ENCODE measurements at places on chromosomes 6 and 20.

DNA sequence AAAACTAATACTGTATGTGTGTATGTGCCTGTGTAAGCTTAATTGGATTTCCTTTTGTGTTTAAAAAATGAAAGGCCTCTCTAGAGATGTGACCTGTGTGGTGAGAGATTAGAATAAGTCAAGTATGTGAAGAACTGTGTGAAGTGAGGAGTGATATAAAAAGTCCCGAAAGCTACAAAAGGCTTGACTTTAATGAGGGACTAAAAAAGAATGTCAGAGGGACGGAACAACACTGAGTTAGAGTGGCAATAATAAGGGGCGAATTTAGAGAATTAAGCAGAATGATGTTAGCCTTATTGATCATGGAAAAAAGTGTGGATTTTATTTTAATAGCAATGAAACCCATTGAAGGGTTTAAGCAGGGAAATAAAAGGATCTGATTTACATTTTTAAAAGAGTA lies 1281.2 kb upstream of the ADGRB3 start:
- DNase-seq = no peak
- H3K27ac ChIP-seq = no peak overlapping the region
- H3K36me3 ChIP-seq = no peaks in the 10 kb centered on the region
- H3K4me3 ChIP-seq = no peak overlapping the region
- H3K27me3 ChIP-seq = no peaks in the 10 kb centered on the region

GRCh38 chr6:2839982-2840748 lies 1.5 kb downstream of the SERPINB1 start:
- no peak for DNase-seq
- no peak overlapping the region for H3K4me3 ChIP-seq
- H3K36me3 ChIP-seq = peaks cover 4% of the 10 kb centered on the region
- H3K27ac ChIP-seq = no peak overlapping the region
- H3K4me1 ChIP-seq = peaks cover 10% of the 10 kb centered on the region

GRCh38 chr6:11632231-11632630 lies 94.7 kb downstream of the TMEM170B start:
- no peak for DNase-seq
- no peak overlapping the region for H3K27ac ChIP-seq
- peaks cover 16% of the 10 kb centered on the region for H3K4me1 ChIP-seq

GRCh38 chr6:155693573-155694418 lies 238.2 kb upstream of the NOX3 start:
- no peak overlapping the region for H3K4me3 ChIP-seq
- no peak overlapping the region for H3K27ac ChIP-seq
- H3K4me1 ChIP-seq = peaks cover 4% of the 10 kb centered on the region
- H3K27me3 ChIP-seq = no peaks in the 10 kb centered on the region
- DNase-seq = no peak
- no peaks in the 10 kb centered on the region for H3K36me3 ChIP-seq

DNA sequence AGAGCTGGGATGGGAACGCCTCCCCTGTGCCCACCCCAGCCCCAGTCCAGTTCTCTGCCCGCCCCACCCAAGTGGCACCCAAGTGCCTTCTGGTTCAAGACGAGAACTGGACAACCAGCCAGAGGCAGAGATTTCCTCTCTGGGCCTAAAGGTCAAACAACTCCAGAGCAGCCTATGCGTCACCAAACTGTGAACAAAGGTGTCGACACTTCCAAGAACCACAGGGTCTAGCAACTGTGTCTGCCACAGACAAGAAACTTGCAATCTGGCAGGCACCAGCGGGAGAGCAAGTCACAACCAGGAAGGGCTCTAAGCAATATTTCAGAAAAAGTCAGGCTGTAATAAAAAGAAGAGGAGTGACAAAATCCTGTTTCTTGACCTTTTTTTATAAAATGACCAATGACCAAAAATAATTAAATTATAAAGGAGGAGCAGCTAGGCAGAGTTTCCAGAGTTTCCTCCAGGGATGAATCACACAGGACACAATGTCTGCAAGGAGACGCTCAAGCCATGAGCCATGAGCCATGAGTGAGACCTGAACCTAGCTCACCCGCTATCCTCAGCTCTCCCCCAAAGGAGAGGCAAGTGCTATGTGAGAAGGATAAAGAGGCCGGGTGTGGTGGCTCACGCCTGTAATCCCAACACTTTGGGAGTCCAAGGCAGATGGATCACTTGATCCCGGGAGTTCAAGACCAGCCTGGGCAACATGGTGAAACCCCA lies 11.1 kb downstream of the EDEM2 start:
- no peak overlapping the region for H3K27ac ChIP-seq
- no peak overlapping the region for H3K4me3 ChIP-seq
- DNase-seq = no peak
- no peaks in the 10 kb centered on the region for H3K27me3 ChIP-seq
- no peaks in the 10 kb centered on the region for H3K4me1 ChIP-seq
- peaks cover 10% of the 10 kb centered on the region for H3K36me3 ChIP-seq

DNA sequence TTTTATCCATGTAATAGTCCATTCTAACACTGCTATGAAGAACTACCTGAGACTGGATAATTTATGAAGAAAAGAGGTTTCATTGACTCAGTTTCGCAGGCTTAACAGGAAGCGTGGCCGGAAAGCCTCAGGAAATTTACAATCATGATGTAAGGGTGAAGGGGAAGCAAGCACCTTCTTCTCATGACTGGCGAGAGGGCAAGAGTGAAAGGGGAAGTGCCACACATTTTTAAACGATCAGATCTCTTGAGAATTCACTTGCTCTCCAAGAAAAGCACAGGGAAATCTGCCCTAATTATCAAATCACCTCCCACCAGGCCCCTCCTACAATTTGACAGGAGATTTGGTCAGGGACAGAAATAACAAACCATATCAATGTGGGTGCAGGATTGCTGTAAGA lies 859.7 kb downstream of the EPHA7 start:
- H3K27me3 ChIP-seq = no peaks in the 10 kb centered on the region
- no peaks in the 10 kb centered on the region for H3K4me1 ChIP-seq
- no peak overlapping the region for H3K4me3 ChIP-seq
- no peaks in the 10 kb centered on the region for H3K36me3 ChIP-seq
- H3K27ac ChIP-seq = no peak overlapping the region

Data from neuronal stem cell (in vitro differentiated cells).